T-cell (primary cell): ENCODE measurements at places on chromosomes 16 and 17.
A peak's percentile ranks its signal among the peaks of the same experiment; 100 is the strongest.

DNA sequence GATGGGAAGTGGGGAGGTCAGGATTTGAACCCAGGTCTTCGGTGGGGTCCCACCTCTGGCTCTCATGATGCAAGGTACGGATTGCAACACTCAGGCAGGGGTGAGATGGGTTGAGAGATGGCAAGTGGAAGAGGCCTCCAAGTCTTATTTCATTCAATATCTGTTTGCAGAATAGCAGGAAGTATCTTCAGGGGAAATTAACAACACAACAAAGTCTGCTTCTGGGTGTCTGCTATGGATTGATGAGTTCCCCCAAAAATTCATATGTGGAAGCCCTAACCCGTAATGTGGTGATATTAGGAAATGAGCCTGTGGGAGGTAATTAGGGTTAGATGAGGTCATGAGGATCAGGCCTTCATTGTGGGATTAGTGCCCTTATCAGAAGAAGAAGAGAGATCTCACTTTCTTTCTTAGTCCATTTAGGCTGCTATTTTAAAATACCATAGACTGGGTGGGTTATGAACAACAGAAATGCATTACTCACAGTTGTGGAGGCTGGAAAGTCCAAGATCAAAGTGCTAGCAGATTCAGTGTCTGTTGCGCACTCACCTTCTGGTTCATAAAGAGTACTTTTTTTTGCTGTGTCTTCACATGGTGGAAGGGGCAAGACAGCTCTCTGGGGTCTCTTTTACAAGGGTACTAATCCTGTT, 4.4 kb upstream of the CD300H start:
- no peak for DNase-seq

GRCh38 chr17:39867084-39867879, 720 bp upstream of the ZPBP2 start:
- DNase-seq = peak; percentile 64

- no peak for DNase-seq
These were observed 15.3 kb downstream of the CREBBP start for GRCh38 chr16:3865241-3865640.

- peak; percentile 22 for DNase-seq
These were observed at the start of gene SPNS3 for GRCh38 chr17:4433515-4434031. Gene SPNS3, plus strand, starts transcription at chr17:4433940. Its CDS starts 28 bp downstream, at chr17:4433968.

DNA sequence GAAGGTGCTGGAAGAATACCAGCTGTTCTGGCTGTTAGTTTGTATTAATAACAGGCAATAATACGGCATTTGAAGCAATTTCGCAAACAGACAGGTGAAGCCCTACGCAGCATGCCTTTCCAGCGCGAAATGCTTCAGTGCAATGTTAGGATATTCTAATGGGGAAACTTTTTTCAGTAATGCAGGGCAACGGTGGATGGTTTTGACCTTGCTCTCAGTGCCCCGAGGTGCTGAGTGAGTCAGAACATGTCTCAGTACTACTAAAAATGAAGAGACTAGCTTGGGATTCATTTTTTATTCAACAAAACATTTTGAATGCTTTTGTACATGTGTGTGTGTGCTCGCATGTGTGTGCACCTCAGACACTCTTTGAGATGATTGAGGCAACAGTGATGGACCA, 172.2 kb downstream of the RBFOX1 start:
- no peak for DNase-seq

DNA sequence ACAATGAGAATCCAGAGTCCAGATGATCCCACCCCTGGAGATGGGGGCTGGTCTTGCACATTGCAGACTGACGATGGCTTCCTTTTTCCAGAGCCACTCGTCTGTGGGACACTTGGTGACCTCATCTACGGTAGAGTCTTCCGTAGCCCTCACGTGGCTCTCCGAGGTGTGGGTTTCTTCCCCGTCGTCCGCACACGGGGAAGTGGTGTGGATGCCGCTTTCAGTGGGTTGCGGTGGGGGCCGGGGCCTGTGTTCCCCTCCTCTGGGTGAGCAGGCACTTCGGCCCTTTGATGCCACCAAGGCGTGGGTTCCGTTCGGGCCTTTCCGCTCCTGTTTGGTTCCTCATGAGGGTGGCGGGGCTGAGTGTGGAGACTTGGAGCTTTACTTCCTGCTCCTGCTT, 21.4 kb downstream of the BAIAP2 start:
- no peak for DNase-seq

GRCh38 chr16:69309316-69309715, 1.8 kb upstream of the VPS4A start:
- no peak for DNase-seq

- DNase-seq = no peak
These were observed 291.9 kb upstream of the ZFHX3 start for GRCh38 chr16:73339821-73340220.

DNA sequence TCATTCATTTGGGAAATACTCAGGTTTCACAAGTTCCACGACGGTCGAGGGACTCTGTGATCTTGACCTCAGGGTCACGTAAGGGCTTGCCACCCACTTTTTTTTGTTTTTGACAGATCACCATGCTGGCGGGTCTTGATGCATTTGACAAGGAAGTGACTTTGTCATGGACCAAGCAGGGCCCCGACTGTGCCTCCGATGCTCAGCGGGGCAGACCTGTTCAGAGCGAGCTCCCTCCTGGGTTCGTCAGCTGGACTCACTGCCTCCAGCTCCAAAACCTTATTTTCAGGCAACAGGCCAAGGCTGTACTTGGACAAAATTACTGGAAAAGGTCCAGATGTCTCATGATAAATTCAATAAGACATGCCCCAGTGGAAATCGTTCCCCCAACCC, 9.0 kb upstream of the CLEC18A start:
- DNase-seq = no peak

DNA sequence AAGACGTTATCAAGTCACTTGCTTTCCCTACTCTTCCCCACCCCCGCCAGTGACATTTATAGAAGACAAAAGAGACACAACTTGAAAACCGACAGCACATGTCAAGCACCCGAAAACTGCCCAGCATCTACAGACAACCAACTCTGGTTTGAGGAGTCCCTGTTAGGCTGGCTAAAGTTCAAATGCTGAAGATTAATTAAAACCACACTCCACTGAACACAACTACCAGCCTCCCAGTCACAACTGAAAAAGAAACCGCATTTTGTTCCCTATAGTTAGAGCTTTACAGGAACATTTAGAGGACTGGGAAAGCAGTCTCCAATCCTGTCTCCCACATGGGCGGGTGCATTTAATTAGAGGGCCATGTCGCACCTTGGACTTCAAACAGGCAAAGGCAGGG, 73.0 kb upstream of the COX10 start:
- no peak for DNase-seq

GRCh38 chr17:66468241-66469087, 166.1 kb downstream of the PRKCA start:
- DNase-seq = no peak

GRCh38 chr17:81842725-81843504, 8.1 kb upstream of the PPP1R27 start:
- DNase-seq = no peak

- DNase-seq = no peak
These were observed 121.9 kb downstream of the DNAH3 start for GRCh38 chr16:21028728-21029127.

DNA sequence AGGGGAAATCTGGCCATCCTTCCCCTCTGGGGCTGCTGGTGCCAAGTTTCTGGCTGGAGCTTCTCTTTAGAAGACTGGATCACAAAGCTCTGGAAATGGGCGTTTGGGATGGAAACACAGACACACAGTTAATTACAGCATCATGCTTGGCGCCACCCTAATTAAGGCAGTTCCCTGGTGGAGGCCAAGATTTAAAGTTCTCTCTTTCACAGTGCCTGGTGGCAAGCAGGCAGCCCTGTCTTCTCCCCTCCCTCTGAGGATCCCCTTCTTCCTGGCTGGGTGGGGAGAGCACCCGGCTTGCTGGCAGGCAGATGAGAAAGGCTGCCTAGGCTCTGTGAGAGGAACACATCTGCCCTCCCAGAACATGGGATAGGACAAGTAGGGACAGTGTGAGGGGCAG, 59.0 kb upstream of the NKD1 start:
- DNase-seq = no peak

GRCh38 chr17:10035885-10036284, 130.8 kb upstream of the RCVRN start:
- DNase-seq = no peak

GRCh38 chr16:85072076-85072860, 40.0 kb downstream of the CIBAR2 start:
- DNase-seq = no peak

DNA sequence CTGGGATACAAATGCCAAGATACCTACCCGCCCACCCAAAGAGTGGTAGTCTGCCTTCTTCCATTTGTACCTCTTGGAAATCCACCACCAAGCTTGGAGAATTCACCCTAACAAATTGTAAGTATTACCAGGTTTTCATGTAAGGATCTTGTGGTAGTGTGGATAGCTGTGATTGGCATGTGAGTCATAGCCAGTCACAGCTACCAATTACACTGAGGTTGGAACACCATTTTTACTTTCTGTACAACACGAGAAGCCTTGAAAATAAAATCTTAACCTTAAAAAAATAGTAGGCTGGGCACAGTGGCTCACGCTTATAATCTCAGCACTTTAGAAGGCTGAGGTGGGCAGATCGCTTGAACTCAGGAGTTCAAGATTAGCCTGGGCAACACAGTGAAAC, 18.5 kb upstream of the SLC35G3 start:
- no peak for DNase-seq

DNA sequence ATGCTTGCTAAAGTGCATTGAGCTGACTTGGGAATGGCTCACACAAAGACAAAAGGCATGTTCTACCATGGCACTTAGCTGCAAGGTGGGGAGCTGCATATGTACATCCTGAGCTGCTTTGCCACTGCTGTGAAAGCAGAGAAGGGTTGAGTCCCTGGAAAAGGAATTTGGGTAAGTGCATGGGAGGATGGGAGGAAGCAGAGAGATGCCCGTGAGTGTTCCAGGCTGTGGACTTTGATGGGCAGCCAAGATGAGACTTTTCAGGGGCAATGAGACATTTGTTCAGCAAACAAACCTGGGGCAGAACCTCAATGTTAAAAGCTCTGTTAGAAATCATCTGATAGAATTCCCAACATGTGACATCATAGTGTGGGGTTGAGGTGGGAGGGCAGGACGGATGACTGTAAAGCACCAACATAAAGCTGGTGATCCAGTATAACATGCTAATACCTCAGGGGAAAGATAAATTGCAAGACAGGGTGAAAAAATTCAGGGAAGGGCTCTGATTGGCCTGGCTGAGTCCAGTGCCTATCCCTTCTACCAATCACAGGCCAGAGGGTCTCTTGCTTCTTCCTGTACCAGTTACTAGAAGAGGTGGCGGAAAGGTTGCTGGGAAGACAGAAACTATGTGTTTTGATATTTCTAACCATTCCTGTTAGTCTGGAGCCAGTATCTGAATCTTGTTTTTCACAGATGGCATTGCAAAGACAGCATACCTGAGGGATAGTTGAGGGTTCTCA, 163.2 kb downstream of the UTP18 start:
- DNase-seq = no peak

DNA sequence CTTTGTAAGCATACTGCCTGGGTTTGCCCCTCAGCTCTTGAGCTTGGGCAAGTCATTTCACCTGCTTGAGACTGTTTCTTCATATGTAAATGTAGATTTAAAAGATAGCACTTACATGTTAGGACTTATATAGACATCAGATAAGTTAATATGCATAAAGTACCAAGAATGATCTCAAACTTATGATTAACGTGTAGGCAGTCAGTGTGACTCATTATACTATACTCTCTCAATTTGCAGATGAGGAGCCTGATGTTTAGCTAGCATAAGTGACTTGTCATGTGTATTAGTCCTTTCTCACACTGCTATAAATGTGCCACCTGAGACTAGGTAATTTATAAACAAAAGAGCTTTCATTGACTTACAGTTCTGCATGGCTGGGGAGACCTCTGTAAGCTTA, 690.5 kb downstream of the KCNJ2 start:
- no peak for DNase-seq

GRCh38 chr17:40027614-40028012, 12.4 kb downstream of the CSF3 start:
- DNase-seq = no peak

DNA sequence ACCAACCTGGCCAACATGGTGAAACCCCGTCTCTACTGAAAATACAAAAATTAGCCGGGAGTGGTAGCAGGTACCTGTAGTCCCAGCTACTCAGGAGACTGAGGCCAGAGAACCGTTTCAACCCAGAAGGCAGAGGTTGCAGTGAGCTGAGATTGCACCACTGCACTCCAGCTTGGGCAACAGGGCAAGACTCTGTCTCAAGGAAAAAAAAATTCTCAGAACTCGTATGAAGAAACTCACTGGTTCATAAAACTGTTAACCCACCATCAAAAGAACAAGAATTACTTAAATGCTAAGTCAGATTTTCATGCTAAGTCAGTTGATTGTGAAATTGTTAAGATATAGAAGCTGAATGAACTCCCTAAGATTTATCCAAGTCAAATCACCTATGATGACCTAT, 31.3 kb downstream of the SLC39A11 start:
- DNase-seq = no peak

DNA sequence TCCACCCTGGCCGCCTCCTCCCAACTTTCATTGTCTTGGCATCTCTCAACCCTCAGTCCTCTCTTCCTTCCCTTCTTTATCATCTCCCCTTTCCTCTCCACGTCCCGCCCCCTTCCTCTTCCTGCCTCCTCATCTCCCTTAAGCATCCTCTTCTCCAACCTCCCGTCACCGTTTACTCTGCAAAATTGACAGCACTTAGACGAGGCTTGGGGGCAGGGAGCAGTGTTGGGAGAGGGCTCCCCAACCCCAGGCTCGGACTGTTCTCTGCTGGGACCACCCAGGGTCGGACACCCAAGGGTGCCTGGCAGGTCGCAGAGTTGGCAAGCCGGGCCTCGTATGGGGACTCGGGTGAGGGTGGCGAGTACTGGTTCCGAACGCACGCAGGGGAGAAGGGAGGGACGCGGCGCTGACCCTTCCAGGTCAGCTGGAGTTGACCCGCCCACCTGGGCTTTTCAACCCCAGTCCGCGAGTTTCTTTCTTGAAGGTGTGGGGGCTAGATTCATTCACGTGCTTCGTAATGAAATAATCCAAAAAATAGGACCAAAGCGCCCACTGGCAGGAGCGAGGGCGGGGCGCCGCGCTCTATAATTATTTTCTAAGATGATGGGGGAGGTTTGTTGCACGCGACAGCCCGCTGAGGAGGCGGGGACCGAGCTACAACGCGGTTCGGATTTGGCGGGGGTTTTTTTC, 775 bp upstream of the PAGR1 start:
- no peak for DNase-seq

- DNase-seq = no peak
These were observed 2.1 kb downstream of the ESRP2 start for GRCh38 chr16:68233835-68234187.

GRCh38 chr17:16293931-16294330, 59.3 kb downstream of the CENPV start:
- no peak for DNase-seq

GRCh38 chr17:45197555-45198334, 23.9 kb upstream of the FMNL1 start:
- DNase-seq = peak; percentile 85

- no peak for DNase-seq
These were observed 251.9 kb downstream of the SEC14L1 start for GRCh38 chr17:77392376-77393273.

GRCh38 chr16:57935904-57936303, 35.0 kb downstream of the CNGB1 start:
- no peak for DNase-seq
